ENCODE measurements at places on chromosomes 1 and 21.

DNA sequence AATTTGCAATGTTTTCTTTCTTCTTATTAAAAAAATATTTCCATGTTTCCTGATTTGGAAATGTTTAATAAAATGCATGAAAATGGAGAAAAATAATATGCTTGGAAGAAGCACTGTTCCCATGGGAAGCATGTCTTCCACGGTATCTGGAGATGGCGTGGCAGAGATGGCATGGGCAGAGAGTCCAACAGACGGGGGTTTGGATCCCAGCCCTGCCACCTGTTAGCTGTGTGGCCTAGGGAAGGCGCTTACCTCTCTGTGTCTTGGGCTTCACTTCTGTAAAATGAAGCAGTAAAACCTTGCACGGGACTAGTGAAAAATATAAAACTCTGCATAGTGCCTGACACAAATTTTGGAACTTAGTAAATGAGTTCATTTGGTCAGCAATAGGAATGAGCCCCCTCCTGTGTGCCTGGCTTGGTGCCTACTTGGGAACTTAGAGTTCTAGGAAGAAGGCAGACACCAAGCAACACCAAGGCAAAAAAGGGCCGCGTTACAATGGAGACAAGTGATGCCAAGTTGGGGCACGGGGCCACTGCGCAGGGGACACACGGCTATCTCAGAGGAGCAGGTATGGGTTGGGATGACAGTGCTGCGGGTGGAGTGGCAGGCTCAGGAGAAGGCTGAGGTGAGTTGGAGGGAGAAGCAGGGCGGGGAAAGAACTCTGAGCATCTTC, 124.2 kb downstream of the KCNN3 start:
- no peak for DNase-seq

DNA sequence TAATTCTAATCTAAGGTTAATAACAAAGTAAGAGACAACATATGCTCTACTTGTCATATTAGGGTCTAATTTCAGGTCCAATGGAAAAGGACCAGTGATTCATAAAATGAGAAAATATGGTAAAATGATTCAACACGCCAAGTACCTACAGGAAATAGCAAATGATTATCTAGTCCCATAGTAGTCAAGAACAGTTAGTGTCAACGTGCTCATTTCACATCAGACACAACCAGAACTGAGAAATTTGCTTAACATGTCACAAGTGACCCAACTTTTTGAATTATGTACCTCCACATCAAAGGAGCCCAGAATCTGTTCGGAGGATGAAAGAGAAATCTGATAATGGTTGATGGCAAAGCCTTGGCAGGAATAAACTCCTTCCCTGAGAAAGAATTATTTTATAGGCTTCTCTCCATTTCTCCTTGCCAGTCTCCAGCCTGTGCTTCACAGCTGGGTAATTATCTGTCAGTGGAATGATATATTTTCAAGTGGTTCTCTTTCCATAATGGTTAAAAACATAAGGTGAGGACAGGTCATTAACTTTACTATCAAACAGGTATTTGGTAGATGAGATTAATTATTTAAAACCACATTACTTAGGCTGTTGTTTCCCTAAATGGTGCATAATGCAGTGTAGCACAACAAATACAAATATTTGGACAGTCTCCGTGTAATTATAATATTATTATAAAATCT, 83.2 kb downstream of the APP start:
- DNase-seq = no peak

GRCh38 chr1:34768856-34769255, 9.3 kb downstream of the GJB4 start:
- DNase-seq = no peak

DNA sequence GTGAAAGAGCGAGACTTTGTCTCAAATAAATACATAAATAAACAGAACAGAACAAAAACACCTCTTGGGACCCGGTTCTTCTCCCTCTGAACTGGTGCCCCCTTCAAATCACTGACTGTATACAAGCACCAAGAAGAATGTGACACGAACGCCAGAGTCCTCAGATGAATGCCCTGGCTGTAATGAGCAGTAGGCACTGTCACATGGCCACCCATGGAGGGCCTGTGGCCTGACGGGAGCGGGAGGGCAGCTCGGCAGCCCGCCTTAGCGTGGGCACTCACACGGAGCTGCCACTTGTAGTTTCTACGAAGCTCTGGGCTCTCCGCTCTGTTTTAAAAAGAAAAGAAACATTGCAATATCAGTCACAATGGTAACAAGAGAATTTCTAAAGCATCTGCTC, 146.0 kb downstream of the PEX14 start:
- no peak for DNase-seq

GRCh38 chr1:41496080-41497055, 11.9 kb upstream of the EDN2 start:
- DNase-seq = peak; percentile 44

GRCh38 chr1:15023205-15023604, 130.3 kb upstream of the TMEM51 start:
- DNase-seq = no peak

- DNase-seq = no peak
These were observed 62.3 kb downstream of the PTGS2 start for GRCh38 chr1:186617926-186618325.

- DNase-seq = no peak
These were observed 405.0 kb downstream of the PLPP3 start for GRCh38 chr1:56174176-56174885.

DNA sequence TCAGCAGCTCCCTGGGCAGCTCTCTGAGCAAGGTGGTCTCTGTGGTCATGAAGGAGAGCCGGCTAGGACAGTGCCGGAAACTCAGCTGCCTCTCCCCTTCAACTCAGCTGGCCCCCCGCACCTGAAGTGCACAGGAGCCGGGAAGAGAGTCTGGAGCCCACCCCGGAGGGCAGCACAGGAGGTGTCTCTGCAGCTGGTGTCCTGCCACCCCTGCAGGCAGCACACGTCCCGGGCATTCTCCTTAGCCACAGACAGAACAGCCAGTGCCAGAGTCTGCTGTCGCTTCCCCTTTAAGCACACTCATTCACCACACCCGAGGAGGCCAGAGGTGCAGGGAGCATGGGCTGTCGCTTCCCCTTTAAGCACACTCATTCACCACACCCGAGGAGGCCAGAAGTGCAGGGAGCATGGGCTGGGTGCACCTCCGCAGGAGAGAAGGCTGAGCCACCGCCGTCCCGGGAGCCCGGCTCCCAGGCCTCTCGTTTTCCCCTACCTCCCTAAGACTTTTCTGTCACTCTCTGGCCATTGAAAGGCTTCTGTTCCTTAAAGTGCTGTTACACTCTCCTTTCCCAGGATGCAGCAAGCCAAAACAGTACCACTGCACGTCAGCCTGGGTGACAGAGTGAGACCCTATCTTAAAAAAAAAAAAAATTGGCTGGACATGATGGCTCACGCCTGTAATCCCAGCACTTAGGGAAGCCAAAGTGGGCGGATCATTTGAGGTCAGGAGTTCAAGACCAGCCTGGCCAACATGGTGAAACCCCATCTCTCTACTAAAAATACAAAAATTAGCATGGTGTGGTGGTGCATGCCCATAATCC, 16.9 kb upstream of the SAMD11 start:
- no peak for DNase-seq

DNA sequence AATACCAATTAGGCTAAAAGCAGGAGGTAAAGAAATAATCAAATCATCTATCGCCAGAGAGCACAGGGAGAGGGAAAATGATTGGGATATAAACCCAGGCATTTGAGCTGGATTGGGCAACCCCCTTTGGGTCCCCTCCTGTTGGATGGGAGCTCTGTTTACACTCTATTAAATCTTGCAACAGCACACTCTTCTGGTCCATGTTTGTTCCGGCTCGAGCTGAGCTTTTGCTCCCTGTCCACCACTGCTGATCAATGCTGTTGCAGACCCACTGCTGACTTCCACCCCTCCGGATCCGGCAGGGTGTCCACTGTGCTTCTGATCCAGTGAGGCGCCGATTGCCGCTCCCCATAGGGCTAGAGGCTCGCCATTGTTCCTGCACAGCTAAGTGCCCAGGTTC, 493.8 kb downstream of the MATN1 start:
- no peak for DNase-seq

- no peak for DNase-seq
These were observed 243.4 kb downstream of the RHOU start for GRCh38 chr1:228978484-228979324.

- peak; percentile 90 for DNase-seq
These were observed 484.8 kb downstream of the PTPRC start for GRCh38 chr1:199123615-199124014.

DNA sequence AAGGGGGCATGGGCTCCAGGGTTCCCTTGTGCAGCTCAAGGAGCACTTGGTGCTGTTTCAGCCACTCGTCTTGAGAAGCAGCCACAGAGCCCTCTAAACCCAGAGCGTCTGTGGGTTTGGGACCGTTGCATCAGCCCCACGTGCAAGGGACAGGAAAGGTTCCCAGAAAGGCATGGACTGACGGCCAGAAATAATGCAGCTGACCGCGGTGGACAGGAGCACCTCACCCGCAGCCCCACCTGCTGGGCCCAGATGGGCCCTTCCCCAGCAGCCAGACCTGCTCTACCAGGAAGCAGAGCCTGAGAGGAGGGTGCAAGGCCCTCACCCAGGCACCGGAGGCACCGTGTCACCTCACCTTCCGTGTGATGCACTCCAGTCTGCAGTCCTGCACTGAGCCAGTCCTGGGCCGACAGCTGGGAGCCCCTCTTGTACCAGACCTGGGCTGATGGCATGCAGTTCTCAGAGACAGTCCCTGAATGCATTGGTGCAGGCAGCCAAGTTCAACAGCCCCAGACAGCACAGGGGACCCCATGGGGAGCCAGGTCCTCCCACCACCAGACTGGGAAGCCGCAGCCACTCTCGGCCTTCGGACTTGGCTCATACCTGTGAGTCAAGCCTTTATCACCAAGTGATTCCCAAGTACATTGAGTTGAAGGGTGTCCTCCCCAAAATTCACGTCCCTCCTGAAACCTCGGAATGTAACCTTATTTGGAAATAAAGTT, 4.8 kb upstream of the TFF3 start:
- no peak for DNase-seq

DNA sequence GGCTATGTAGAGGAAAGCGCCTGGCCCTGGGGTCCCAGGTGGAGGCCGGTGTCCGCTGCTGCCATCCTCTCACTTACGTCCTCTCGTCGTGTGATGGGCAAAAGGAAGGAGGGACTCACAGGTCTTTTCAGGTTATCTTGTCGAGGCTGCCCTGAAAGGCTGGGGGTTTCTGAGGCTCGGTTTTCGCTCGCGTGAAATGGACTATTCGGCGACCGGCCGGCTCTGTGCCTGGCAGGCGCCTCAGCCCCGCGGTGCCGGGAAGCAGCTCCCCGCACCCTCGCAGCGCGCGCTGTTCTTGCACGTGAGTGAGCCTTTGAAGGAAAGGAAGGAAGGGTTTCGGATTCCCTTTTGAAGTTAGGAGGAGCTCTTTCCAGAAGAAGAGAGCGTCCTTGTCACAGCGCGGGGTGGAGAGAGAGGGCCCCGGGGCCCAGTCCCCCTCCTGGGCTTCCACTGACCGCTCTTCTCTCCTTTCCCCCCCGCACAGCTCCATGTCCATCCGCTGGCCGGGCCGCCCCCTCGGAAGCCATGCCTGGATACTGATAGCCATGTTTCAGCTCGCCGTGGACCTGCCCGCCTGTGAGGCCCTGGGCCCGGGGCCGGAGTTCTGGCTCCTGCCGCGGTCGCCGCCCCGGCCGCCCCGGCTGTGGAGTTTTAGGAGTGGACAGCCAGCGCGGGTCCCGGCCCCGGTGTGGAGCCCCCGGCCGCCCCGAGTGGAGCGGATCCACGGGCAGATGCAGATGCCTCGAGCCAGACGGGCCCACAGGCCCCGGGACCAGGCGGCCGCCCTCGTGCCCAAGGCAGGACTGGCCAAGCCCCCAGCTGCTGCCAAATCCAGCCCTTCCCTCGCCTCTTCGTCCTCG, 57.2 kb downstream of the AJAP1 start:
- no peak for DNase-seq

DNA sequence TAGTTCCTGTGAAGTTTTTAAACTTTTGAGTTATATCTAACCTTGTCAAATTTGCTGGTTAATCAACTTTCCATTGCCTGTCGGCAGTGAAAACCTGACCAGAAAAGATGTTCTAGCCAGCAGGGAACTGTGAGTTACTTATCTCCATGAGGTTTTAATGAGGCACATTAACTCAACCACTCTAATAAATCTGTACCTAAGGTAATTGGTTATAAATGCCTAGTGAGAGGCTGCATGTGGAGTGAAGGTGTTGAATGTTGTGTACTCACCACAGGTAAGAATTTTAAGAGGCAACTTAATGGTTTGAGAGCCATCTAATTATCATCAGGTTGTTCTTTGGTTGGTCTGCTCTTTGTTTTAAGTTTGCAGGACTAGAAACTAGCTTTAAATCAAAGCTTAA, 138.4 kb upstream of the LHX8 start:
- DNase-seq = no peak

DNA sequence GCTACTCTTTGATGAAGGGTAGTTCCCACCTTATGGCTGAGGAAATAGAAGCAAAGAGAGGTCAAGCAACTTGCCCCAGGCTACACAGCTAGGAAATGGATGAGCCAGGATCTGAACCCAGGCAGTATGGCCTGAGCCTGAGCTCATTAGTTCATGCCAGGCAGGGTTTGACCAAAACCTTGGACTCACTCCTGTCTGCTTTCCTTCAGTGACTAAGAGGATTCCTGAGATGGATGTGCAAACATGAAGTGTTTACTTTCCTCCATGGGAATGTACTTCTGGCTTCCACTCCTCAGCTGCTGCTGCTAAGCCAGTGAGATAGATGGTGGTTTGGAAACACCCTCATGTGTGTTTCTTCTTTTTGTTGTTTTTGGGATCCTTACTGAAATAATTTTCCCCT, 35.1 kb upstream of the ERRFI1 start:
- DNase-seq = peak; percentile 83

DNA sequence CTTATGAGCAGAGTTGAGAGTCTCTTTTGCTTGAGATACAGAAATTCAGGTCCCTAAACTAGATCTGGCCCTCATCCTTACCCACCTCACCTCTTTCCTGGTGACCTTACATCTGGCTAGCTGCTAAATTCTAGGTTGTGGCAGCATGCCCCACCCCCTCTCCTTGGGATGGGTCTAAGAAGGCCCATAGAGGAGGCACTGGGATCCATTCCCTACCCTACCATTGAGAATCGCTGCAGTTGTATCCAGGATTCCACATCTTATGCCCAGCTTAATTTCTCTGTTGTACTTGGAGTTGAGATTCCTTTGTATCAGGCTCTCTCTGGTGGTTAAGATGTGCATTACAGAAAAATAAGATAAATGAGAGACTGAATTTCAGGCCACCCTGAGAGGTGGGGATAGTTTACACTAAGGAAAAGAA, 9.5 kb upstream of the TMEM39B start:
- no peak for DNase-seq

GRCh38 chr21:25572861-25573310, 34.4 kb downstream of the MRPL39 start:
- no peak for DNase-seq

- DNase-seq = no peak
These were observed 304.8 kb downstream of the USP25 start for GRCh38 chr21:16034446-16035190.

DNA sequence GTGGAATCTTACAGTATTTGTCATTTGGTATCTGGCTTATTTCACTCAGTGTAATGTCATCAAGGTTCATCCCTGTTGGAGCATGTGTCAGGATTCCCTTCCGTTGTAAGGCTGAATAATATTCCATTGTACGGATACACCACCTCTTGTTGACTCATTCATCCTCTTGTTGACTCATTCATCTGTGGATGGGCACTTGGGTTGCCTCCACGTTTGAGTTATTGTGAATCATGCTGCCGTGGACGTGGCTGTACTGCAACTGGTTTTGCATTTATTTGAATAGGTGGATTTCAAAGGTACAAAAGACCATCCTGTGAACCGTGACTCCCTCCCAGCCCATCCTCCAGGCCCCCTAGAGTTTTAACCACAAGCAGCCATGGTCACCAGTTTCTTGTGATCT, 11.9 kb upstream of the TCP10L start:
- peak; percentile 79 for DNase-seq

Measured in GM04504 (cell line).